ENCODE measurements at places on chromosomes 6 and 20.

DNA sequence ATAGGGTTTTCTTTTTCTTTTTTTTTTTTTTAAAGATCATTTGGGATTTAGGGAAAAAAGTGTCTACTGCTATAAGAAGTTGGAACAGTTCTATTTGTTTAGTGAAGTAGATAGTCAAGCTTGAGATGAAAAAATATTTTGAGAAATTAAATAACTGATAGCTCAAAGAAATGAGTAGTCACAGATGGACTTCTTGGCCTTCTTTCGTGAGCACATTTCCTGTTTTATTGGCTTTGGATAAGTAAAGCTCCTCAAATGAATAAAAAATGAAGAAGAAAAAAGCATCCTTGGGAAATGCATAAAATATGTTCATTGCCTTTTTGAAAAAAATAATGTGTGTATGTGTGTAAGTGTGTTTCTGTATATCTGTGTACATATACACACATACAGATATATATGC, 515.9 kb downstream of the GRIK2 start:
- DNase-seq = no peak

- DNase-seq = no peak
Observed at GRCh38 chr20:801678-802077, 31.8 kb upstream of the FAM110A start.

- DNase-seq = no peak
Observed at GRCh38 chr20:57505979-57506378, 19.0 kb downstream of the CTCFL start.

DNA sequence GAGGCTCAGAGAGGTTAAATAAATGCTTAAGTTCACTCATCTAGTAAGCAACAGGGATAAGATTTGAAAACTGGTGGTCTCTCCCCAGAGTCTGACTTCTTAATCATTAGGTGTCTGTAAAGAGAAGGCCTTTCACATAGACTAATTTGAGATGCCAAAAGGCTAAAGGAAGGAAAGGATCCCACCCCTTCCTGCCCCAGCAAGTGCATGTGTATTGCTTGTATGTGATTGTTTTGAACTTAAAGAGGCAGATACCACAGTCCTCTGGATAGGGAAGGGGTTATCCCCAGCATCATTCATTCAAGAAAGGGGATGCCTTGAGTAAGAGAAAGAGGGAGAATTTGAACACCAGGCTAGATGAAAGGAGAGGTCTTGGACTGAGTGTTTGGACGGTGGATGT, 192.0 kb downstream of the OGFRL1 start:
- DNase-seq = no peak

GRCh38 chr6:154233383-154233782, 123.2 kb downstream of the IPCEF1 start:
- no peak for DNase-seq

DNA sequence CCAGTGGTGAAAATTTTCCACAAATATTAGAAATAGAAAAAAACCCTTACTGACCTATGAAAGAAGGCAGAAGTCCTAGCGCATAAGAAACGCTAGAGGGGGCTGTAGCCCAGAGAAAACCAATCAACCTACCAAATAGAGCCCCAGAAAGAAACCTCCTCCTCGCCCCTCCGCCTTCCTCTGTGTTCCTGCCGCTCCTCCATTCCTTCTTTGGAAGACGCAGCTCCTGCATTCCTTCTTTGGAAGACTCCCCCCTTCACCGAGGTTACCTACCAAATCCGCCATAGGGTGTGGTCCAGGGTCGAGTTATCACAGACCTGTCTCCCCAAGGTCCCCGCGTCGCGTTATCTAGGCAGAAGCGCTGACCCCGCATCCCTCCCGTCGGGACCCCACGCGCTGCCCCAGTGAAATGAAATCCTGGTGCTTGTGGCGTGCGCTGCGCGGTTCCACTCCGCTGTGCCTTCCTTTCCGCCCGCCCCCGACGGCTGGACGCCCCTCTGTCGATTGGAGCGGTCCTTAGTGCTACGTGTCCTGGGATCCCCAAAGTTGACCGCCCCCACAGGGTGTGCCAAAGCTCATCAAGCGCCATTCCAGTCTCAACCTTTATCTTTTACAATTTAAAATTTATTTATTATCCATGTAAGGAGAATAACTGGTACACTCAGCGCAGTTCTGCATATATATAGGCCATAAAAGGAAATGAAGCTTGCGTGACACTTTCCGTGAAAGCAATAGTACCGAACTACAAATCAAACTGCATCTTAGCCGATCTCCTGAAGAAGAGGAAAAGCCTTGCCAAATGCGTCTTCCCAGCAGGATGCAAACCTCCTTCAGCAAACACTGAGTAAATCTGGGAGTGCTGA, 13.0 kb downstream of the RPP21 start:
- DNase-seq = peak; percentile 65

GRCh38 chr6:11367638-11368199, 135.3 kb upstream of the NEDD9 start:
- DNase-seq = no peak

DNA sequence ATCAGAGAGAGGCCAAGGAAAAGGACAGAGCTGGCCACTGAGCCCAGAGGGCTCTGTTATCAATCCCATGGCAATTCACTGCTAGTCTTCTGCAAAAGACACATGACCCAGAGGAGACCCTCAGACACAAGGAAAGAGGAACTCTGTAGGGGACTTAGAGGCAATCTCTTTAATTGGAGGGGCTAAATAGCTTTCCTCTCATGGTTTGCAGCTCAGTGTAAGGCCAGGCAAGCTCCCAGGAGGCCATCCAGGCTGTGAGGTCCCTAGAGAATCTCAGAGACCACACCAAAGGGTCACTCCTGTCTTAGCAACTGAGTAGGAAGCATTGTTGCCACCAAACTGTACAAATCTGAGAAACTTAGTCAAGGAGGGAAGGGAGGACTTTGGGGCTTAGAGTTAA, 10.0 kb upstream of the HLA-DOA start:
- no peak for DNase-seq

DNA sequence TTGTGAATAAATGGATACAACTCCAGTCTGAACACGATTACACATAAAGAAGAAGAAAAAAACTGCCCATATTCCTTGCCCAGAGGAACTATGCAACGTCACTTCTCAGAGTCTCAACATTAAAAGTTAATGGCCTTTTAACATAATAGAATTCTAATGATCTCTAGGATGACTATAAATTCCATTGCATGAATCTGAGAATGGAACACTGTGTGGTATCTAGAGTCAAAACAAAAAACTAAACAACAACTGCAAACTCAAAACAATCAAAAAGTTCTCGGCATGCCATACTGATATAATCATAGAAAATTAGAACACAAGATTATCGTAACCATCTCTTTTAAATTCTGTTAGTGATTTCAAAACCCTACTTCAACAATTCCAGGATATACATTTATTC, 283.6 kb downstream of the RNGTT start:
- DNase-seq = no peak

DNA sequence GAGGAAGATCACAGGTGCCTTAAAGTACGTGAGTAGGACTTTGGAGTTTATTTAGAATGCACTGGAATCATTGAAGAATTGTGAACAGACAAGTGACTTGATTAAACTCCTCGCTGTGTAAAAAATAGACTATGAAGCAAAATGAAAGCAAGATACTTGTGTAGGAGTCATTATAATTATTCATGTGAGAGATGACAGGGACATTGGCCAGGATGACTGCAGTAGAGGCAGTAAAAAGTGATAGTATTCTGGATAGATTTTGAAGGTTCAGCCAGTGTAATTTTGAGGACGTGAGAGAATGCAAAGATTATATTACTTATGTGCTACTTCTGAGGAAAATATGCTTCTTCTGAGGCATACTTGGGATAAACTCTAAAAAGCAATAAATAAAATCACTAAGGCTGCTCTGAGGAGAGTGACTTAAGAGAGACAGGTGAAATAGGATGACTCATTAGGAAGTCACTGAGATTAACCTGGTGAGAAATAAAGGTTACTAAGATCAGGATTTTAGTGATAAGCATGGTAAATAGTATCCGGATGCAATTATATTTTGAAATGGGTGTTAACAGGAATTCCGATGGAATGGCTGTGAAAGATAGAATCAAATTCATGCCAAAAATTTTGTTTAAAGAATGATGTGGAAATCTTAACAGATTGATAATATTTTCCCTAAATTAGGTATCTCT, 202.0 kb downstream of the CENPW start:
- no peak for DNase-seq

- DNase-seq = no peak
Observed at GRCh38 chr6:18260448-18261106, 3.8 kb downstream of the DEK start.

DNA sequence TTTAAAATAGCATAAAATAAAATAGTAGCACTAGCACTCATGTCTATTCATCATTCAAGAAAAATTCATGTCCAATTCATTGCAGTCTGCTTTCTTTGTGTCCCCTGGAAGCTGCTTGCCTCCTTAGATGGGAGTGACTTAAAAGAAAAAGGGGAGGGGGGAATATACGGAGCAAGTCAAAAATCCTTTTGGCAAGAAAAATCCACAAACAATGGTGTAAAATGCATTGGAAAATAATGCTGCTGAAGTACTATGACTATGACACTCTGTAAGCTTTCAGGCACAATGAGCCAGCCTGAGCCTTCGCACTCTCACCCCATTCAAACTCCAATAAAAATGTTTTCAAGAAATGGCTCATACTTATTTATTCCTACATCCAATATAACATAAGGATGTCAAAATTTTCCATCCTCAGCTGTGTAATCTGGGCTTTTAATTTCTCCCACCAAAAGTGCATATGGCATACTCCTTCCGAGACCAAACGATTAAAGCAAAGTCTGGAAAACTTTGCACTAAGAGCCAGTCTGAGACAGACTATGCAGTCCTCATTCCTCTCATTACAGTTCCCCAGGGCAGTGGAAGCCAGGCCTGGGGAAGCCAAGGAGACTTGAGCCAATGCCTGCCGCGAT, 790 bp downstream of the NEDD9 start:
- no peak for DNase-seq

DNA sequence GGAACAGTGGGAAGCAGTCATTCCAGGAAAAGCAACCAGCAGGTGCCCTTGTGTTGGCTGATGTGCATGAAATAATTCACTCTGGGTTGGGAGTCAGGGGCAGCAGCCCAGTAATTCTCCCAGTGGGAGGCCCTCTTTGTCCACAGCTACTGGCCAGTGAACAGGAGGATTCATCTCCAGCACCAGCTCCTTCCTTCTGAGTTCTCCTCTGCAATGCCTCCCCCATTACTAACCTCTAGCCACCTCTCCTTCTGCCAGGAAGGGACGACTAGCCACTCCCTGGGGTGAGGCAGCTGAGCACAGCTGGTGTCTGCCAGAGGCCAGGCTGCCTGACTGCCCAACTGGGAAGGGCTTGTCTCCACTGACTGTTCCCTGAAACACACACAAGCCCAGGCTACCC, 12.5 kb upstream of the R3HDML start:
- DNase-seq = no peak

GRCh38 chr6:110083875-110084585, 95.4 kb downstream of the WASF1 start:
- DNase-seq = no peak

DNA sequence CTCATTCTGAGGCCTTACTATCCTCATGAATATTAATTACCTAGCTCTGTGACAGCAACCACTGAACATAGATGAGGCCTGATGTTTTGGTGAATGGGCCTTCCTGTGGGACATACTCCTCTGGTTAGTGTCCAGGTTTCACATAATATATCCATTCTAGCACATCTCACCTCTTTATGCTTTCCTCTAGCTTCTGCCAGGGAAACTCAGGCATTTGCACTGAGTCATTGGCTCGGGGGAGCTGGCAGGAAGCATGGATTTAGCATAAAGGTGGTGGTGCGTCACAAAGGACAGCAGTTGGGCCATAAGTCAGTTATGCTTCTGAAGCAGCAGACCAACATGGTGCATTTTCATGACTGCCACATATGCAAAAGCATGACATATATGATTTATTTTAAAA, 37.5 kb upstream of the TMEM170B start:
- no peak for DNase-seq

DNA sequence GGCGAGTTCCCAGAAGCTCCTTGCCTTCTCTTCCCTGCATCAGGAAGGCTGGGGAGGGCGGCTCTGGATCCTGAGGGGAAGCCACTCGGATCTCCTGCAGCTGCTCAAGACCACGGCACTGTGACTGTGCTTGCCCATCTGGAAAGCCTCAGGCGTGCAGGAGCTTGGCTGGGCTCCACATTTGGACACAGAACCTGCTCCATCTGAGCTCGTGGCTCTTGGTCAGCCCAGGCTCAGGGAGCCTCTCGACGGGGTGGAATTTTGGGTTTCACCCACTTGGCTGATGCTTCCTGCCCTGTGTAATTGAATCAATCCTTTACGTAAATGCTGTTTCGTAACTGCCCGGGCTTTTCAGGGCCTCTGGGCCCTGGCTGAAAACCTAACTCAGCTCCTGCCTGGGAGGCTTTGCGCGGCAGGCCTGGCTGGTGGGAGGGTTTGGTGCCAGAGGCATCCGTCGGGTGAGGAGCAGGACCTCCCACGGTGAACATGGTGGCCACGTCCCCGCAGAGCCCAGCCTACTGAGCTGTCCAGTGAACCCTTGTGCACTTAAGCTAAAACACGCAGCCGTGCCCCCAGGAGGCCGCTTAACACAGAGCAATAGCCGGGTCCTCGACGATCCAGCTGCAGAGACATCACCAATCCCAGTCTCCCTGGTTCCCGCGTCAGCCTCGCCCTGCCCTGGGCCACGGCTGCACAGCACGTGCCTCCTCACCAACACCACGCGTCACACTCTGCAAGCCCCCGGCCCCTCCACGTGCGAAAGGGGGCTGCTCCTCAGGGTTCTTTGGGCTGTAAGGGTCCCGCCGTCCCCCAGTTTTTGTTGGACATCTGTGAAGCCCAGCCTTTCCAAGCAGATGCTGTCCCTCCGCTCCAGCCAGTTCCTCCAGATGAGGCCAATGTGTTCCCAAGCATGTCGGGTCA, 241.0 kb downstream of the DLL1 start:
- DNase-seq = peak; percentile 28

GRCh38 chr6:116060572-116061283, at the start of gene FRK:
Gene FRK (minus strand): TSS chr6:116060891. CDS start chr6:116060311, 580 bp downstream.
- no peak for DNase-seq

DNA sequence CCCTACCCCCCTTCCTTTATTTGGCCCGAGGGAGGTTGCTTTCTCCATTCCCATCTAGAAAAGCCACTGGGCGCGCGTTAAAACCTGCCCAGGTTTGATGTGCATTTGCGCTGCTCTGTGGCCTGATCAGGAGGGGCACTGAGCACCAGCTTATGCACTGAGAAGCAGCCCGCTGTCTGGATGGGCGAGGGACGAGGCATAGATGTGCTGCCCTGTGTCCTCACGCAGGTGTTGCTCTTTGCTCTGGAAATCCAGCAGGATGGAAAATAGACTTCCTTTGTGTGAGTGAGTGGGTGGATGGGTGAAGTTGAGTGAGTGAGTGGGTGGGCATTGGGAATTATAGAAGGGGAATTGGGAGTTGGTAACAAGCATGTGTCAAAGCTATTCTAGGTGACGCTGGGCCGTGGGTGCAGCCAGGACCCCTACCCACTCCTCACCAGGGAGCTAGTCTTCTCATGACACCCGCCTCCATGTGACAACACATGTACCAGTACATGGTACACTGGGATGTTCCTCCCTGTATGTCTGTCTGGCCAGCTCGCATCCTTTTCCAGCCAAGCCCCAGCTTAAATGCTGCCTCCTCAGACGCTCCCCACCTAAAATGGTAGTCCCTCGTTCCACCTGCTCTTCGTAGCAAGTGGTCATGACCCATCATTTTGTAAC, 162.6 kb downstream of the DTNBP1 start:
- no peak for DNase-seq

Data from activated CD8-positive, alpha-beta memory T cell treated with anti-CD3 and anti-CD28 coated beads, Interleukin-2, amount 50 U/mL, for 48 hours (primary cell).